ENCODE measurements at places on chromosomes 3 and 15. TPM values are rescaled to one million over a fixed set of nuclear protein-coding genes. Genes with fewer than 3 reads are reported as not detected.

DNA sequence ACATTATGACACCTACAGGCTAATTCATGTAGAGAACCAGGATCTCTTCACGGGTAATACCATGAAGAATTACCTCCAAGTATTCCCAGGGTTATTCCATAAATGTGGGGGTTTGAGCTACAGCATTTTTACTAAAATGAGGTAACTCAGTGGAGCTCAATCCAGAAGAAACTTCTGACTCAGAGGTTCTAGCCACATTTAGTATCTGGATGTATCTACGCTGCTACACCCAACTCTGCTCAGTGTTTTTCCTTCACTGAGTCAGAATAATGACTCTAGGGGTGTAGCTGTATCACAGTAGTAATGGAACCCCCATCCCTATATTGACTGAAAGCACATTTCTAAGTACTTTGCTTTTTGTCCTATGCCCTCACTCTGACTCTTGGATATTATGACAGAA, 52.4 kb downstream of the COPS2 start:
- DNase-seq, result no peak

GRCh38 chr15:56674857-56675256, 58.5 kb downstream of the ZNF280D start:
- DNase-seq, result no peak

- no peak for DNase-seq
Measured at GRCh38 chr3:132622761-132623160, 25.7 kb downstream of the ACKR4 start.

DNA sequence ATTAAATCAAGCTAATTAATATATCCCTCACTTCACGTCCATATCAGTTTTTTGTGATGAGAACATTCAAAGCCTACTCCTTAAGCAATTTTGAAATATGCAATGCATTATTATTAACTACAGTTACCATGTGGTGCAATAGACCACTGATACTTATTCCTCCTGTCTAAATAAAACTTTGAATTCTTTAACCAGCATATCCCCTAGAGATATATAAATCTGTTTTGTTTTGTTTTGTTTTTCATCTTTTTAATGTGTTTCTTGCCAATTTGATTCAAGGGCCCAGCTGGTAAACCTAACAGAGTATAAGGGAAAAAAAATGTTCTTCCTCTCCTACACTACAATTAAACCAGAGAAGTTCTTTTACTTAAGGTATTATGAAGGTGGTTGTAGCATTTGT, 524.2 kb downstream of the NAALADL2 start:
- DNase-seq, result no peak

- no peak for DNase-seq
Measured at GRCh38 chr15:52236013-52236412, 44.8 kb upstream of the GNB5 start.

- DNase-seq, result no peak
Measured at GRCh38 chr3:174466471-174467054, 392.6 kb upstream of the NAALADL2 start.

Gene SPTBN5
- total RNA-seq, result 1.3 TPM

Gene LMAN1L
- total RNA-seq, result not detected

Gene GMNC
- 0.13 TPM for total RNA-seq
